ENCODE measurements at places on chromosomes 1 and 21.

DNA sequence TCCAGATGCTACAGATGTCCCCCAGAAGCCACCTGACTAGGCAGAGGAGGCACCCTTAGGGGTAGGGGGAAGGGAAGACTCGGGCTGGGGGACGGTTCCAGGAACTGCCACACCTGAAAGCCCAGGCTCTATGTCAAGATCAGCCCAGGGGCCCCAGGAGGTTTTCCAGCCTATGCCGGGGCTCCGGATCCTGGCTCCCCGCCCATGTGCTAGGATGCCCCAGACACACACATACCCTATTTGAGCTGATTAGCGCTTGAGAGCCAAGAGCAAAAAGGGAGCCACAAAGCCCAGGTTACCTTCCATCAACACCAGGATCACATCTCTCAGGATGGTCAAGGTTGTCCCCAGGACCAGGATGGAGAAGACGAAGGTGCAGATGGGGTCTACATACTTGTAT lies 4.5 kb downstream of the SLC30A2 start:
- DNase-seq: no peak

DNA sequence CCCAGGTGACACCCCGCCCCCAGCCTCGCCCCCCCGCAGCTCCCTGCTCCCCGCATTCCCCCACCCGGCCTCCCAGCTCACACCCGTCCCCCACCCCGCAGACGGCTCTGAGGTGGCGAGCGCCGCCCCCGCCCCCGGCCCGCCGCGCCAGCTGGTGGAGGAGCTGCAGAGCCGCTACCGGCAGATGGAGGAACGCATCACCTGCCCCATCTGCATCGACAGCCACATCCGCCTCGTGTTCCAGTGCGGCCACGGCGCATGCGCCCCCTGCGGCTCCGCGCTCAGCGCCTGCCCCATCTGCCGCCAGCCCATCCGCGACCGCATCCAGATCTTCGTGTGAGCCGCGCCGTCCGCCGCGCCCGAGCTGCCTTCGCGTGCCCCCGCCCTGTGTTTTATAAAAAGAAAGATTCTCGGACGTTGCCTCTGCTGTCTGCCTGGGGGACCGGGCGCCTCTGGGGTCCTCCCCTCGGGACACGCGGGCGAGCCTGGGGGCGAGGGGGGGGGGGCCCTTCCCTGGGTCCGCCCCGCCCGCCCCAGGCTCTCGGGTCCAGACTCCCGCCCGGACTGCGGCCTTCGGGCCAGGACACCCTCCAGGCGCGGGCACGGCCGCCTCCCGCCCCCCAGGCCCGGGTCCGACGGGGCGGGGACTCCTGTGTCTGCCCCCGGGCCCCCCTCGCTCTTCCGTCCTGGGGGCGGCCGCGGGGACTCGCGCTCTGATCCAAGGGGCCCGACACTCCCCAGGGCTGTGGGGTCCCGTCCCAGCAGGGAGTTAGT lies 1.6 kb upstream of the MMP23B start:
- peak; percentile 100 for DNase-seq

GRCh38 chr1:100250264-100250663 lies 630 bp upstream of the DBT start:
- DNase-seq: no peak

DNA sequence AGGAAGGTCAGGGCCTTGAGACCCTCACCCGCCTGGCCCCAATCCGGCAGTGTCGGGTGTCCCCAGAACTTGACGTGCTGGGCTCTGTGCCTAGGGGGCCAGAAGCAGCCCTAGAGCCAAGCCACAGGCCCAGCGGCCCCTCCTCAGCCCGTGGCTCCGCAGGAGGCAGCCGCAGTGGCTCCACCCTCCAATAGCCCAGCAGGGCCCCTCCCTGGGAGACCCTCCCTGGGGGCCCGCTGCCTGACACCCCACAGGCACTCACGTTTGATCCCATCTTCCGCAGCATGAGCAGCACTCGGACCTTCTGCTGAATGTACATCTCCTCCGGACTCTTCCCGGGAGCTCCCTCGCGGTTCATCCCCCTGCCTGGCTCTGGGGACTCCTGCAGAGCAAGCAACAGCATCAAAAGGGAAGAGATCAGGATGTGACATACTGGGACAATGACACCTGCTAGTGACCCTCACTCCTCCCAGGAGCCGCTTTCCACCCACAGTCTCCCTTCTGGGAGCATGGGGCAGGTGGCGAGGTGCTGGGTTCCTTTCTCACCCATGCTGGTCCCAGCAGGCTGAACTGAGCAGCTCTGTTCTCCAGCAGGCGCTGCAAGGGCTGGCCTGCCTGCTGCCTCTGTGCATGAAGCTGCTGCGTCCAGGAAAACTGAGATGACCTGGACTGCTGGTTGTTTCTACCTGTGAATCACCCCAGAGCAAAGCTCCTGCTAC lies 38.2 kb downstream of the CTNNBIP1 start:
- DNase-seq: no peak

DNA sequence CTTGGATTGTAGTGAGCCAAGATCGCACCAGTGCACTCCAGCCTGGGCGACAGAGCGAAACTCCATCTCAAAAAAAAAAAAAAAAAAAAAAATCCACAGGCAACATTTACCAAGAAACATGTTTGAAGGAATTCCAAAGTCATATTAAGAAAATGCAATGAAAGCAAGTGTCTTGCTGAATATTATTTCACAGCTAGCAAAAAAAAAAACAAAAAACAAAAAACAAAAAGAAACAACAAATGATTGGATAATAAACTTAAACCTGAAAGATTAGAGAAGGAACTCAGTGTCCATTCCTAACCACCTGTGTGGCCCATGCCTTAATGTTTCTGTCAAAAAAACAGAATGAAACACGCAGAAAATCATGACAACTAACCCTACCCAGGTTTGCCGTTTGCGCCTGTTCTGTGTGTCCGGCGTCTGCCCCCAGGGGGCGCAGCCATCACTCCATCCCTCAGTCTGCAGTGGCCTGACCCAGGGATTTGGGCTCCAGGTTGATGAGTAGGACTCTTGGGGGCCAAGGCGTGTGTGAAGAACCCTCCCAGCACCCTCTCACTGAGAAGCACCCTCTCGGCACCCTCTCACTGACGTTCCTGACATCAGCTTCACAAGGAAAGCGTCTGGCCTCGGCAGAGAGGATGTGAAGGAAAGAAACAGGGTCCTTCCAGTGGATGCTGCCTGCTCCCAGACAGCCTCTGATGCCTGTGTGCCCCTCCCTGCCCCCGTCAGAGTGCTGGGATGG lies 19.2 kb upstream of the PTTG1IP start:
- DNase-seq: peak; percentile 54

DNA sequence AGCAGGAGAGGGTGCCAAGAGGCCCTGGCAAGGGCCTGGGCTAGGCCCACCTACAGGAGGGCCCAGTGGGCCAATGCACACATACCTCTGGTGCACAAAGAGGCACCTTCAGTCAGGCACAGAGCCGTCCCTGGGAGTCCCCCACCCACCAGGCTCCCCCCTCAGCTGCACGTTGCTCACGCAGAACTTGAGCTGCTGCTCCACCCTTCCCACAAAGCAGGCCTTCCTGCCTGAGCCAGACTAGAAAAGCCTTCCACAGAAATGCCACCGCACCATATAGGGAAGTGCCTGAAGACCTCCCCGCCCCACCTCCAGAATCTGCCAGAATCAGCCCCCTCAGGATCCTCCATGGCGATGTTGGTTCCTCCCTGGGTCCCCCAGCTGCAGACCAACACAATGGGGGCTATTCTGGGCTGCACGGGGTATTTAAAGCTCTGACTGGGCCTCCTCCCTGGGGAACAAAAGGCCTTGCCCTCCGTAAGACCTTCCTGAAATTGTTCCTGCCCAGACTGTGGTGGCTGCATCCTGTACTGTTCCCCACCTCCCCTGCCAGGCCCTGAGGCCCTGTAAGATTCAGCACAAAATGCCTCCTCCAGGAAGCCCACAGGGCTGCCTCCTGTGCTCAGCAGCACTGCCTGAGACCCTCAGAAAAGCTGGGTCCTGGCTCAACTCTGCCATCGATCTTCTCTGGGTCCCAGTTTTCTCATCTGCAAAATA lies 27.2 kb downstream of the HSPG2 start:
- DNase-seq: peak; percentile 23

DNA sequence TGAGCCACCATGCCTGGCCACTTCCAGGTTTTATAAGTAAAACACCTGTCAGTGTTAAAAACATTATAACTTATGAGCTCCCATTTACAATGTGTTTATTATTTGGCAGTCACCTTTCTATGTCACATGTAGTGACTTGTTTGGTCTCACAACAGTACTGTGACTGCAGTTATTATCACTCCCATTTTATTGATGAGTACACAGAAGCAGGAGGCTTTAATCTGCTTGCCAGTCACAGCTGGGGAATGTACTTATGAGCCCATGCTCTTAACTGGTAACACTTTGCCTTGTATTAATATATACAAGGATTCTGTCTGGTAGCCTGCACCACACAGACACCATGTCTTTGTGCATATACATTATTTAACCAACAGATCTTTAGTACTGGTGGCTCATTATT lies 31.1 kb upstream of the BACH1 start:
- no peak for DNase-seq

- no peak for DNase-seq
Measured at GRCh38 chr1:206922524-206922923, 783 bp upstream of the FCMR start.

DNA sequence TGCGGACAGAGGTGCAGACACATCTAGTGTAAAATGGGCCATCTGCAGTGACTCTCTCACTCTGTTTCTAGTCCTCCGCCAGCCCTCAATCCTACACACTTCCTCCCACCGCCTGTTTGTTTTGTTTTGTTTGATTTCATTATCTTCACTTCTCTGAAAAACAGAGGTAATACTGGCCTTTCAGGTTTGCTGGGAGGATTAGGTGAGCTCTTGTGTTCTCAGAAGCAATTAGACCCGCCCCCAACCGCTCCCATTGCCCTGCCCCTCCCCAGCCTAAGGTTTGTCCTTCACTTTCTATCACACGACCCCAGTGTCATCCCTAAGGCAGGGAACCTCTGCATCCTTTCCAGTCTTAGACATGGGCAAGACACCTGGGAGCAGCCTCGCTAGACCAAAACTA lies 43.2 kb upstream of the TACSTD2 start:
- no peak for DNase-seq

- DNase-seq: no peak
Measured at GRCh38 chr1:178566187-178566586, 53.3 kb downstream of the TEX35 start.

GRCh38 chr21:38244885-38245869 lies 11.6 kb upstream of the KCNJ15 start:
- DNase-seq: peak; percentile 20

- no peak for DNase-seq
Measured at GRCh38 chr1:59078070-59078800, 218.7 kb upstream of the FGGY start.

GRCh38 chr1:178938959-178939317 lies 68.1 kb upstream of the ANGPTL1 start:
- no peak for DNase-seq

DNA sequence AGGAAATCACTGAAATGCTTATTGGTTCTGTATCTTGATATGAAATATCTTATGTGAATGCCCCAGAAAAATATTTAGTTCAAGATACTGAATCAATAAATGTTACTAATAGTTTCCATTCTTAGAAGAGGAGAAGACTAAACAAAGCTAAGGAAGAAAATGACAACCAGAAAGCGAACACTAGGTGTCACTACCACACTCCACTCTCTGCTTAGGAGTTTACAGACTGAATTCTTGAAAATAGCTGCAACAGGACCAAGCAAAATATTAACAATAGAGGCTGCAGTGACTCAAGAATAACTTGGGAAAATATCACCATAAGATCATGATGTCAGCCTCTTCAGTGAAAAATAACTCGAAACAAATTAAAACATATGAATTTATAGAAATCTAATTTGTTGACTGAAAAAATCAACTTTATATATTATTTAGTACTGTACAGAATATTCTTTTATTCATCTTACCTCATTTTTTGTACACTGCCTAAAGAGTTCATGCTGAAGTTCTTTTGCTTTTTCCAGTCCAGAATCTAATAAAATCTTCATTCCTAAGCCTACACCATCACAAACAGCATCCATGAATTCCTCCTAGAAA lies 61.6 kb downstream of the KIF14 start:
- DNase-seq: no peak

GRCh38 chr1:143698016-143698415 lies 273.8 kb downstream of the FAM72C start:
- DNase-seq: no peak

DNA sequence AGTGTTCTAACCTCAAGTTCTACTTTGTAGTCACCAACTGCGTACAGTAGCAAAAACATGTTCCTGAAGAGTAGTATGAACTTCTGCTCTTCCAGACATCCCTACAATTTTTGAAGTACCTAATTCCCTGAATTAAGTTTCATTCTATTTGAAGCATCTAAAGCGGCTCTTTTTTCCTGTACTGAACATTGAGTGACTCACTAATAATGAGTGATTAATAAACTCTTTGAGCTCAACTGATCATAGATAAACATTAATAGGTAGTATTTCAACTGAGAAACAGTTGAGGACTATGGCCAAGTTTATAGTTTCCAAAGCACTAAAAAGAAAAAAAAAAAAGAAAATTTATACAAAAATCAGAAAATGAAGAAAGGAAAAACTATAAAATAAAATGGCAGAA lies 683.1 kb downstream of the LTN1 start:
- DNase-seq: no peak

DNA sequence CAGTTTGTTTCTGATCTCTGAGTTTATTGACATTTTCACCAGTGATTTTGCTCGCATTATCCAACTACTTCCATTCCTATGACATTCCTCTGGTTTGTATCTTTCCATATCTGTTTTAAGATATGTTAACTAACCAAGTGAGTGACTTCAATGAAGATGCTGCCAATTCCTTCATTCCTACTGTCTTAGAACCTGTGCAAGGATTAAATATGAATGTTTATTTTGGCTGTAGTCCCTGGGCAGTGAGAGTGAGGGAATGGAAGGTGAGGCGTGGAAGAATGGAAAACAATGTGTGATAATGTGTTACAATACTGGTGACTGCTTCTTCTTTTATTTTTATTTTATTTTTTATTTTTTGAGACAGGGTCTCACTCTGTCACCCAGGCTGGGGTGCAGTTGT lies 183.0 kb downstream of the SDCCAG8 start:
- DNase-seq: no peak

DNA sequence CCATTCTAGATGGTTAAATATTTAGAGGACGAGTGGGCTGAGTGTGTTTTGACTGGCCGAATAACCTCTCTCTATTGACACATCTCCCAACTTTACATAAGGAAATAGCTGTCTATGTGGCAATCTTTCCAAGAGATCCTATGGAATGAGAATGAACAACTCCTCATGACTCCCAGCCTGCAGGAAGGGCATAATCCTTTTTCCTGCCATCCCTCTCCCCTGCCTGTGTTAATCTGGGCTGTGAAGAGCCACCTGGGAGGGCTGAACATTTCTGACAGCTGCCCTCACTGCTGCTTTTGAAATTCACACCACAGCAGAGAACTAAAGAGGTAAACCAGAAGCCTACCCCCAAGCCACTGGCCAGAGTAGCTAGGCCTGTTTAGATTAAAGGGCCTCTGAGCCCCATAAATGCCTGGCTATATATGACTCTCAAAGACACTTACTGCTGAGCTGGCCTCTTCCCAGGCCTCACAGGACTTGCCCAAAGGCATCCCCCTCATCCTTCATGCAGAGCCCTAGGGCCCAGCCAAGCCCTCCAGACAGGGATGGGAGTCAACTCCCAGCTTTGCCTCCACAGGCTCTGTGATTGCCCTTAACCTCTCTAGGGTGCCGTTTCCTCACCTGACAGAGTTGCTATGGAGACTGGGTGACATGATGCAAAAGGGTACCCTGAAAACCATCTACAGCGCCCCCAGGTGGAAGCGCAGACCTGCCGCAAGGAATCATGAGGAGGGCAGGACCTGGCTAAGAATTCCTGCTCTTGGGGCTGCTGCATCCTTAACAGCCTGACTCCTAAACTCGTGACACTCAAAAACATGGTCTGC lies 42.0 kb upstream of the LDLRAP1 start:
- no peak for DNase-seq

- no peak for DNase-seq
Measured at GRCh38 chr1:109210058-109210457, 3.7 kb upstream of the SARS1 start.
